ENCODE measurements at places on chromosomes 11 and 22.

DNA sequence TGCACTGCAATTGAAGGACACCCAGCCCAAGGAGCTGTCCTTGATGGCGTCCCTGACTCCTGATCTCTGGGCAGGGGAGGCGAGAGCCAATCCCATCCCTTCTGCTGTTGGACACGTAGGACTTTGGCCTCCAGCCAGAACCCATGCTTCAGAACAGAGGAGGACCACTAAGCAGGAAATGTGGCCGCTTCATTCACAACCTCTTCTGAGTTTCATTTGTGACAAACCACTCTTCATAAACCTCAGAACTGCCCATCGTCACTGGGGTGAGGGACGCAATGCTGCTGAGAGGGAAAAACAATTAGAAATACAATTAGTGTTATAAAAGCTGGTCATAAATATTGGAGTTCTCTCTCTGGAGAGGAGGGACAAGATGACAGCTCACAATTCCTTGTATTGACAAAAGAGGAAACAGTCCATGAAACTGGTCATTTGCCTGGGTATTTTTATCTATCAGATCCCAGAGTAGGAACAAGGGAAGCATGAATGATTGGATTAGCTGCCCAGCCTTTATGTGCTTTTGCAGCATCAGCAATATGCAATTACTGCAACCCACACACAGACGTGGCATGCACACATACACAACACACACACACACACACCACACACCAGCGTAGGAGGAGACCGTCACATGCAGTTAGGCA is 216.5 kb upstream of the CADM1 start:
- peak; percentile 82 for DNase-seq

- no peak for DNase-seq
These were observed 21.8 kb downstream of the FAM118A start for GRCh38 chr22:45331486-45331885.

DNA sequence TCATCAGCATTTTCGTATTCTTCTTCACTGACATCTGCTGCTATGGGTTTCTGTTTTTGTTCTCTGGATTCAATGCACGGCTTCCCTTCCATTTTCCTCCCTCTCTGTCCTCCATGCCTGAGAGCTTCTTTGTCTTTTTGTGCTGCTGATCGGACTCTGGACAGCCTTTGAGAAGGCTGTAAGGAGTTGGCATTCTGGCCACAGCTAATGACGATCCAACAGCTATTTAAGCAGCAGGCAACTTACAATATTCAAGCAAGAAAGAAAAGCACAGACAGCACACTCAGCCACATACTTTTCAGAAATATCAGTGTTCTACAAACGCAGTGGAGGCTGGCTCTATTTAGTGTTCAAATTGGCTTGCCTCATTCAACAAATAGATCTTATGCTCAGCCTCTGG is 60.9 kb upstream of the ZC3H12C start:
- DNase-seq, result no peak

DNA sequence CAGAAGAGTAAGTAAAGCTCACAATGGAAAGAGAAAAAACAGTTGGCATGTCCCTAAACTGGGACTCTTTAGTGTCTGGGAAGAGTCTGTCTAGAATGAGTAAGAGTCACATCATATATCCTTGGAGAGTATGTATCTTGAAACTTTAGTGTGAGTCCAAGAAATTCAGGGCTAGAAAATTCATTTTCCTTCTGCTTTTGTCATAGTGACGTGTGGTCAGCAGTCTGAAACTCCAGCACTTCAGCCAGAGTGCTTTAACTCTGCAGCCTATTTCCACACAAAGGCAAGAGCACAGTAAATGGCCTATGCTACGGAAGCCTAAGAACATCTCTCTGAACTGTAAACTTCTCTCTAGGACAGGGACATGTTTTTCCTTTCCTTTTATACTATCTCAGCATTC is 174.1 kb downstream of the FAM181B start:
- DNase-seq, result no peak

- DNase-seq, result peak; percentile 90
These were observed 7.0 kb downstream of the SEPTIN3 start for GRCh38 chr22:41976070-41976901.

- DNase-seq, result no peak
These were observed 24.5 kb downstream of the SMIM38 start for GRCh38 chr11:69180226-69180625.

GRCh38 chr11:75577207-75577606 is 15.2 kb downstream of the SERPINH1 start:
- DNase-seq, result no peak

- no peak for DNase-seq
These were observed 55.9 kb downstream of the IGLL1 start for GRCh38 chr22:23524226-23524625.

DNA sequence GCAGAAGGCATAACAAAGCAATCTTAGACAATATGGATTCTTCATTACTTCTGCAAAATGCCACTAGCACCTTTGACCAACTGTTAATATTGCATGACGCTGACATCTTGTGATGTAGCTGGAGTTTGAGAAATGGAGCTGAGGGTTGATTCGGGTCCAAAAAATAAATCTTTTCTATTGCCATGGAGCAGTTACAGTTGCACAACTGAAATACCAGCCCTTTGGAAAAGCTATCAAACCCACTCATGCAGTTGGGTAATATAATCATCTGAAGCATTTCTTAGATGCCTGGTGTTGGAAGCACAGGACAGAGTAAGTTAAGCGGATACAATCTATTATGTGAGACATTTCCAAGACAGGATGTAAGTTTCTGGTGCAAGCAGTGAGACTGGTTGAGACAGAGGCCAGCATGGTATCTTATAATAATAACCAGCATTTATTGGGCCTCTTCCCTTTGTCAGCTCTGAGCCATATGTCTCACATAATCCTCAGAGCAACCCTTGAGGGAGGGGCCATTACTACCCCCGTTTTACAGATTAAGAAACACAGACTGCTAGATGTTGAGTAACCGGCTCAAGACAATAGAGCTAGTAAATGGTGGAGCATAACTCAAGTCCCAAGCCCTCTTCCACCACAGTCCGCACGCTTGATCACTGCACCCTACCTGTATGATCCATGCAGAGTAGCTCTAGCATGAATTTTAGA is 74.9 kb upstream of the CAPRIN1 start:
- no peak for DNase-seq

GRCh38 chr22:45529971-45530575 is 27.4 kb downstream of the FBLN1 start:
- DNase-seq, result no peak

GRCh38 chr11:4032097-4032496 is 62.5 kb upstream of the RRM1 start:
- no peak for DNase-seq

- no peak for DNase-seq
These were observed 81.3 kb upstream of the CADM1 start for GRCh38 chr11:115585361-115586024.

DNA sequence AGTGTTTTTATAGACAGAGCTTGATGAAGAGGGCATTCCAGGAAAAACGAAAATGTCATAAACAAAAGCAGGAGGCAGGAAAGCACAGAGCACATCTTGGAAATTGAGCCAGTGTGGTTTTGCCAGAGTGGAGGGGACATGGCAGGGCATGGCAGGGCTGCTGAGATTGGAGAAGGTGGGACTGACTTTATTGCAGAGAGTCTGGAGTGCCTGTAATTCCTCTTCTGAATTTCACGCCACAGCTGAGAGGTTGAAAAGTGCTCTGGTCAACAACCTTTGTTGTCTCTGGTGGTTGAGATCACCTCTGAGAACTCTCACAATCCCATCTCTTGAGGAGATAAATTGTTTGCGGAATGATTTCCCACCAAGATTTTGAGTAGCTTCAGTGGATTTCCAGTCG is 16.4 kb downstream of the SLC5A1 start:
- no peak for DNase-seq

- DNase-seq, result peak; percentile 58
These were observed 120.5 kb downstream of the CACNA1I start for GRCh38 chr22:39690881-39691605.

DNA sequence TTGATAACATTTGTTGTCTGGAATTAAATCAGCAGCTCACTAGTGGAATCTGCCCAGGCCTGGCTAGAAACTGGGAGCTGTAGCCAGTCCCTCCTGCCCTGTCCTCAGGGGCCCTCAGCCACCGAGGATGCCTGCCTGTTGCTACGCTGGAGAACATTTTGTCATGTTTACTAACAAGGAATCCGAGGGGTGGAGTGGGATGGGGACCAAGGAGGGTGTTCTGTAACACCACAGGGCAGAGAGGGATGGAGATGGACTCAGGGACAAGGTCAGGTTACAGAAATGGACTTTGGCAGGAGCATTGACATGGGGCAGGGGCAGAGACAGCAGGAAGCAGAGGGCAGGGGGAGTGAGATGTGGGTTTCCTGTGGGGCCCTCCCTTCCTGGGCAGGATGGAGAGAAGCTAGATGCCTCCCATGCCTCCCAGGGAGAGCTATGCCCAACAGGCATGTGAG is 45.8 kb upstream of the AMPD3 start:
- no peak for DNase-seq

- no peak for DNase-seq
These were observed 2.4 kb upstream of the WT1 start for GRCh38 chr11:32437495-32438345.

- DNase-seq, result no peak
These were observed 5.6 kb downstream of the DUSP8 start for GRCh38 chr11:1566381-1567051.

DNA sequence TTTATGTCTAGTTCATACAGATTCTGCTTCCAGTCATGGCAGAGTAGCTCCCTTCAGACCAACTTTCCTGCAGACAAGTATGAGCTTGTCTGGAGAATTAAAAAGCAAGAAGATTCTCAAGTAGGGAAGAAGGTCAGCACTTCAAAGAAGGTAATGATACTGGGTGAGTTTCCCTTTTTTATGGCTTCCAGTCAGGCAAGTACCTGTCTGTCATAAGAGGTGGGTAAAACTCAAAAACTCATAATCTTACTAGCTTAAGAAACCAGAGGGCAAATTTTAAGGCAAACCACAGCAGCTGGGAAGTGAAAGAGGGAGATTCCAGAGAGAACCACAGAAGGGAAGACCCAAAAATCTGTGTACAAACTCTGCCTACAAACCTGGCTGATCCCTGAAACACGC is 54.2 kb downstream of the DENND5A start:
- DNase-seq, result no peak

- DNase-seq, result no peak
These were observed 3.6 kb upstream of the ZDHHC8 start for GRCh38 chr22:20127869-20128618.
